Placental pericyte (primary cell): ENCODE measurements at places on chromosomes 2 and 18. TPM values are rescaled to one million over a fixed set of nuclear protein-coding genes. Genes with fewer than 3 reads are reported as not detected.

Gene MC5R
- not detected in 2 replicates for total RNA-seq

Gene CHST9
- not detected in 2 replicates for total RNA-seq

Gene TMEM17
- 1.6 and 2.6 TPM in 2 replicates for total RNA-seq

Gene GBX2
- total RNA-seq, result 0.66 and 1.3 TPM in 2 replicates
